RCC 7860 (cell line): ENCODE measurements at places on chromosomes 3 and 15.

DNA sequence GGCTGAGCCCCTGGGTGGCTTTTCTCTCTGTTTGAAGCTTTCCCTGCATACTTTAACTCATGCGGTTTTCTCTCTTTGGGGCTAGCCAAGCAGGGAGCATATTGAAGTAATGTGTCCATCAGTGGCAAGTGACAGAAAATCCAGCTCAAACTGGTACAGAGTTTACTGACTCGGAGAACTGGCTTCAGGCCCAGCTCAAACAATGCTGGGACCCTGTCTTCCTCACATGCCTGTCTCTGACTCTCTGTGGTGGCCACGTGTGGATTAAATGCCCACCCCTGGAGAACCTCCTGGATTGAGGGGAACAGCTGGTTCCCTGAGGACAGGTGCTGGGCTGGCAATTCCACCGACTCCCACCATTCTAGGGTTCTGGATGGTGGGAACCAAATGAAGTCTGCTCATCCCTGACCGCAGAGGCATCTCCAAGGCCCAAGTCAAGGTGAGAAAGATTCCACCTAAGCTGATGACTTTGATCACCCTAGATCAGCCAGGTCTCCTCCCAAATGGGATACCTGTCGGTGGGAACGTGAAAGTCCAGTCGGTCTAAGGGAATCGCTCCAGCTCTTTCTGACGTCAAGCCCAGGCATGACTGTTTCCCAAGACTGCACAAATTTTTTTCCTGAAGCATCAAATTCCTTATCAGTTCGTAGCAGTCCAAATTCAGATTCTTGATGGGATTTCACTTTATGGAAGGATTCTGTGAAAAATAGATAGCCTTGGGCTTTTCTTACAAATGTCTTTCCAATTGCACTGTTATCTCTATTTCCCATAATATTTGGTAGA lies 16.3 kb upstream of the HDAC11 start:
- DNase-seq: no peak

DNA sequence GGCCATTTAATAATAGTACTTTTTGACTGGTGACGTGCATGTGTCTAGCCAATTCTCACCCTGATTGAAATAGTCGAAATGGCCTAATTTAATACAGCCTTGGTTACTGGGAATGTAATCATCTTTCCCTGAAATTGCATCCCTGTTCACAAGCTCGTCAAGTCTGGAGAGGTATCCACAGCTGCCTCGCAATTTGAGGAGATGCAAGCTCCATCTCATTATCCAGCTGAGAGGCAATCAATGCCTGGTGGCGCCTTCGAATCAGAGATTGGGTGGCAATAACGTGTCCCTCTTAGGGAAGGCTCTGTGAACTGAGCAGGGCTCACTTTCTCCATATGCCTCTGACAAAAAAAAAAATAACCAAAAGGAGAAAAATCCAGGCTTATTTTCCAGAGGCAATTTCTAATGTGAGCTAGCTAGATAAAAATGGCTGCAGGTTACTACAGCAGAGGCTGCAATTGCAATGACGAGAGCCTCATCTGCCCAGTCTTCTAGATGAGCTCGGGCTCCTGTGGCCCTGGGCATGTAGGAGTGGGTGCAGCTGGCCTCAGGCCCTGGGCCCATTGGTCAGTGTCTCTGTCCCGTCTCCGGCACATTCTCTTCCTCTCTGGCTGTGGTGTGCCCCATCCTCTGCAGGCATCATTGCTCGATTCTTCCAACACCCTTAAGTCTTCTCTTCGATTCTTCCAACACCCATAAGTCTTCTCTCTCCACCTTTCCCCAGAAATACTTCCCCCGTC lies 487.5 kb downstream of the GABRG3 start:
- no peak for DNase-seq

DNA sequence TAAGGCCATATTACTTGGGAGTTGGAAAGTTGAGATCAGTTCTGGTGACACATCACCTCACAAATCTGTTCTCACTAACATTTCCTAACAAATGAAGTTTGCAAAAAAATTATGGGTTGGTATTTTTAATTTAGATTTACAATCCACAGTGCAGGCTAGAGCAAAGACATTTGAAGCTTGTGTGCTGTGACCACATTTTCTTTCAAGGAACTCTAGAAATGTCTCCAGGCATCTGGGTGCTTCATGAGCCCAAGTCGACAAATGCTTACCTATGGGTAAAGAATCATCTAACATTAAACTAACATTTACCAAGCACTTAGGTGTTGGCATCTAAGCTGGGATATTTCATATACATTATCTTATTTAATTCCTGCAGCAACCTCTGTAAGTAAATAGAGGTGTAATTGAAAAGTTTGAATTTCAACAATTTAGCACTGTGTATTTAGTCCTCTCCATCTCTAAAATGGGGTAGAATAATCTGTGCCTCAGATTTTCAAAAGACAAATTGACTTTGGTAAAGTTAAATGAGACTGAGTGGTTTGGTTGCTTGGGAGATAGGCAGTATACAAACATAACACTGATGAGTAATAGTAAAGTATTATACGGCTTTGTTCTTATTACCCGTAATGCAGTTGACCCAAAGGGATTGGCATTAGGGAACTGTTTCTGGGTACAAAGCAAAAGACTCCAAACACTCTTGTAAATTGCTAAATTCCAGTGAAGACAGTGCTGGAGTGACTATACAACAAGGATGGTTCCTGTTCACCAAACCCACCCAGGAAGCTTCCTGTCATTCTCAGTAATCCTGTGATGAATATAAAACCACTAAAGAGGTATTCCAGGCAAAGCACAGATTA lies 162.5 kb downstream of the TPRG1 start:
- DNase-seq: no peak

DNA sequence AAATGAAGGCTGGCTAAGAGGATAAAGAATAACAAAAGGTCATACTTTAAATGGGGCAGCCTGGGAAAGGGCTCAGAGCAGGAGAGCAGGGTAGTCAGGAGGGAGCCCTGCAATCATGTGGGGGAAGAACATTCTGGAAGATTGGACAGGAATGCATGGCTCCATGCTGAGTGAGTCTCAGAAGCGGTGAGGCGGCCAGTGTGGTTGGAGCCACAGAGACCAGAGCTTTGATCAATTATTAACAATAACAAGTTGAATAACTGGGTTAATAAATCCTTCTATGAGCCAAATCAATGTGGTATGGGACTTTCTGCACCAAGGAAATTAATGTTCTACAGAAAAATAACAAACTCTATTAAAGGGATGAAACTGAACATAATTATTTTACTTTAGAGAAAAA lies 57.9 kb upstream of the DCUN1D1 start:
- DNase-seq: peak; percentile 69

DNA sequence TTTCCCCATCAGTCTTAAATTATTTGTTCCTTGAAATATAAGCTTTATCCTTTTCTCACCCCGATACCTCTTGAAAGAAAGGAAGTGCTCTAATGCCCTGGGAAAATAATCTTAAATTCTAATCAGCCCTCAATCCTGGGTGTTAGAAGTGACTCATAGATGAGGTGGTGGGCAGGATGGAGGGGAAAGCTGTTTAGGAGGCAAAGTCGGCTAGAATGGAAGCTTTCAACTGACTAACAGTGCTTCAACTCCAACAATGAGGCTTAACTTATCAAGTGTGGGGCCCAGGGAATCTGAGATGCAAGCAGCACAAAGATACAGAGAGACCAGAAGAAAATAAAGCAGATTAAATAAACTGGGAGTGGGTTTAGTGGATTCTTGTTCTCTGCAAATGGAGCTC lies 175.8 kb downstream of the EPHB1 start:
- no peak for DNase-seq

DNA sequence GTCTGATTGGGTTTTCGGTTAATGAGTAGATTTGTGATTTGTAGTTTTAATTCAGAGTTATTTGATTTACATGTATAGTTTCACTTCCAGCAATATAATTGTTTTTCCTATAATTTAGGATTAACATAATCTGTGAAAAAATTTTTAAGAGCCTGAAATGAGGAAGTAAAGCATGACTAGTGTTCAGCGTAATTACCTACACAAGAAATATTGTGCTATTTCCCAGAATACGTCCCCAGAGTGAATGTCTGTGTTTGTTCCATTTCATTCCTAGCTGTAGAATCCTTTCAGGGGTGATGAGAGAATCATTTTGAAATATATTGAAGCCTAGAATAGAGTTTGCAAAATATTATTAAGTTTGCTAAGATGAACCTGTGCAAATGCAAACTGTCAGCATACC lies 247.1 kb downstream of the BBX start:
- no peak for DNase-seq

- DNase-seq: no peak
These were observed 452.2 kb downstream of the TUSC7 start for GRCh38 chr3:117161816-117162215.

DNA sequence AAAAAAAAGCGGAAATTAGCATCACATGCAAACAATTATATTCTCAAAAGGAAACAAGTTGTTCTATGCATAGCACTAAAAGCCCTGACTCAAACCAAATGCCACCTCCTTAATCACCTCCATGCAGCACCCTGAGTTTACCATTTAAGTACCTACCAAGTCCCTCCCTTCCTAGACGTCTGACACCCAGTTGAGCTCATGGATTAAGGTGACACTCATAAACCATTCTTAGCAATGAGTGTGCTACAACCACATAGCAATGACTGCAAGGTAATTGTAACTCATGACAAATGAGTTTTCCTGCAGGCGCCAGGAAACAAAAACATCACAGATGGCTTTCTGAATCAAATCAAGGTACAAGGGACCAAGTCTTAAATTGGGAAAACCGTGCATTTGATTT lies 32.0 kb downstream of the WWTR1 start:
- DNase-seq: peak; percentile 62

- DNase-seq: no peak
These were observed 50.0 kb downstream of the CYP19A1 start for GRCh38 chr15:51288143-51289065.

GRCh38 chr3:4976109-4976508 lies 3.1 kb upstream of the BHLHE40 start:
- peak; percentile 69 for DNase-seq

DNA sequence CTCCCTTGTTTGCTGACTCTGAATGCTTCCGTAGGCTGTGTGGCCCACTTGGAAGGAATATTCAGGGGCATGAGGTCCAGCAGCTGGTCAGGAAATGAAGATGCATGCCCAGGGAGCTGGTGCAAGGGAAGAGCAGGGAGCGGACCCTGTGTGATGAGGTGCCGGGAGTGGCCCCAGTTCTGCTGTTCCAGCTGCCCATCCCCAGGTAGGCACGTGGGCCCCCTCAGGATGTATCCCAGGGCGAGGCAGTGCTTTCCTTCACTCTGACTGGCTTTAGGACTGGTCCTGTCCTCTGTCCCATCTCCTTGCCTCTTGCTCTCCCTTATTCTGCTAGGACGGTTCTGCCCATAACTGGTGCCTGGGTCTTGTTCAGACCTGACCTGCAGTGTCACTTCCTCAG lies 1.1 kb upstream of the FAM3D start:
- DNase-seq: no peak

GRCh38 chr15:65368302-65369211 lies 9.2 kb downstream of the IGDCC3 start:
- DNase-seq: no peak

DNA sequence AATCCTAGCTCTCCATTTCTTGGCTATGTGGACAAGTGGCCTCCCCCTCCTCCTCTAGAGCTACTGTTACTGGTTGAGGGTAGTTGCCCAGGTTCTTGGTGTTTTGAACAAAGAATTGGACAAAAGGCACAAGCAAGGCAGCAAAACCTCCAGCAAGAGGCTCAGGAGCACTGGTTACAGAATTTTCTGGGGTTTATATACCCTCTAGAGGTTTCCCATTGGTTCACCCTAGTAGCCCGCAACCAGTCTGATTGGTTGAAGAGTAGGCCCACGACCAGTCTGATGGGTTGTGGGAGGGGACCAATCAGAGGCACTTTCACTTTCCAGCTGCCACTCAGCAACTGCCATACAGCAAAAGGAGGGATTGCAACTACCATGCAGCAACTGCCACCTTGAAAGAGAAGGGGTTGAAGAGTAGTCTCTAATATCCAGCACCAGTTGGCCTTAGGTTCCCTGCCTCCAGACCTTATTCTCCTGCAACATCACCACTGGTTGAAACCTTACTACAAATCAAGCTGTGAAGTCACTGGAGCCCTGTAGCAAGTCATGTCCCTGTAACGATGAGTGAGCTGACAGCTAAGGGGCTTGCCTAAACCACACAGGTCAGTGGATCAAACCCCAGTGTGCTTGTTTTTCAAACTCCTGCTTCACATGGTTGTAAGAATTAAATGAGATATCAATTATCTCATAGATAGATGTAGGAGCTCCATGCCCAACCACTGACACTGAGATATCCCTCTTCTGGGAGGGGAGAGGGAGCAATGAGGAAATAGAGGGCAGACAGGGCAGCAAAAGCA lies 2.9 kb upstream of the C15orf39 start:
- no peak for DNase-seq

GRCh38 chr3:111473550-111473949 lies 68.4 kb upstream of the CD96 start:
- DNase-seq: no peak

- no peak for DNase-seq
These were observed 41.7 kb upstream of the GP5 start for GRCh38 chr3:194440756-194441155.

DNA sequence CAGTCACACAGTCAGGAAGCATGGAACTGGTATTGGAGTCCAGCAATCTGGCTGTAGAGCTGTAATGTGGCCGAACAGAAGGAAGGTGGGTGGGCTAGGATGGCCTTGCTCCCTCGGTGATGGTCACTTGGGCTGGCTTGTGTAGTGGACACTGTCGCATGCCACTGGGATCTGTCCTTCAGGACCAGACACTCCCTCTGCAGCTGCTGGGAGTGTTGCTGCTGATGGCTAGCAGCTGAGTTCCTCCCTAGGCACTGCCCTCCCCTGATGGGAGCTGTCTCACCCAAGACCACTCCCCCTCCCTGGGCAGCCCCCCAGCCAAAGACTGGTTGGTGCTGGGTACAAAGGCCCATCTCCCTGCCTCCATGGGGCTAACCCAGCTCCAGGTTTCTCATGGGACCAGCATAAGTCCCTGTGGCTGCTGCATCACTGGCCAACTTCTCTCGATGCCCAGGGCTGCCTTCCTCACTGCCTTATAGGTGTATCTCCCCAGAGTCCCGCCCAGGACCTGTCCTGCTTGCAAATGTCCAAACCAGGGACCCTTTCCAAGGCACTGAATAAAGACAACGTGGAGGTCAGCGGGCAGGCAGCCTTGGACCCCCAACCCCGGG lies 48.4 kb downstream of the WNT7A start:
- no peak for DNase-seq

DNA sequence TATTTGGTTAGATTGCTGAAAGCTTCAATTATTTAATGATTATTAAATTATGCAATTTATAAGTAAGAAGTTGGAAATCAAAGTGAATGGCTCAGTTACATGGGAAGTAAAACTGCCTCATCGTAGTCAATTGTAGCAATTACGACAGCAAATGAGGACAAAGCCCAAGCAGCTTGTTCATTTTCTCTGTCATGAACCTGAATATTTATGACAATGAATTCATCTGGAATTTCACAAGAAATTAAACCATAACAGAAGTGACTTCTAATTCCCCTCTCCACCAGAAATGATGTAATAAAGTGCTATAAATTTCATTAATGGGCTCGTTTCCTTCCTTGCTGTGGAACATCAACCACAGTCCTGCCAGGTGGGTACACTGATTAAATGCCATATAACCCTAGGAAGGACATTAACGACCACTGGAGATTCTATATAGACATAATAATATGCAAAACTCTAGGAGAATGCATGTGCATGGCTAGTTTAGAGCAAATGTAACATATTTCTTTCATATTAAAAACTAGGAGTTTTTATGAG lies 273.8 kb upstream of the DCBLD2 start:
- DNase-seq: no peak
